ENCODE measurements at places on chromosomes 4 and X. TPM values are rescaled to one million over a fixed set of nuclear protein-coding genes. Genes with fewer than 3 reads are reported as not detected.

Gene NXF2
- polyA plus RNA-seq, result not detected

Gene SLC38A5
- polyA plus RNA-seq, result 0.69 TPM

Gene CDKL2
- not detected for polyA plus RNA-seq

DNA sequence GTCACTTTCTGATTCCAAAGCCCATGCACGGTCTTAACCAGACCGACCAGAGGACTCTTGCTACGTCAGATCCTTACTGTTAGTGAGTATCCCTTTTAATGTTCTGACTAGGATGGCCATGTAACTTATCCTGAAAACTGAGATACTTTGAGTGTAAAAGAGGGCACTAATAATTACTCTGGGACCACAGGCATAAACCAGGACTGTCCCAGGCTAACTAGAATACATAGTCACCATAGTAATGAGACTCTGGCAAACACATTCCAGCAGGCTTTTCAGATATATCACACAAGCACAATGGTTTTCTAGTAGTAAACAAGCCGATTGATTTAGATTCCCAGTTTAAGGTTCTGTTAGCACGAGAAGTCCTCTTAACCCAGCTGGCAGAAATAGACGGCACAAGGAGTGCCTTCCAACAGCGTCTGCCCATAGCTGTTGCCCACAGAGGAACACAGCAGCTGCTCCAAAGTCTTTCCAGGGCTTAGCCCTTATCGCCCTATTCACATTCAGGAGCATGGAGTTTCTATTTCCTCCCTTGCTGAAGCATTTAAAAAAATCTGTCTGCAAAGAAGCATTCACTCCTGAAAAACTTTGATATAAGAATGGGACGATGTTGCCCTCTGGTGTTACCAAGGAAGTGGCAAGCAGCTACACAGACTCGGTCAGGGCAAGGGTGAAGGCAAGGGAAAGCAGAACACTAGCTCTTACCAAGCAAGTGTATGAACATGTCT lies 92.4 kb downstream of the CXCL13 start:
- no peaks in the 10 kb centered on the region for H3K36me3 ChIP-seq
- H3K27me3 ChIP-seq, result no peaks in the 10 kb centered on the region
- no peak for DNase-seq
- no peaks in the 10 kb centered on the region for H3K4me1 ChIP-seq

DNA sequence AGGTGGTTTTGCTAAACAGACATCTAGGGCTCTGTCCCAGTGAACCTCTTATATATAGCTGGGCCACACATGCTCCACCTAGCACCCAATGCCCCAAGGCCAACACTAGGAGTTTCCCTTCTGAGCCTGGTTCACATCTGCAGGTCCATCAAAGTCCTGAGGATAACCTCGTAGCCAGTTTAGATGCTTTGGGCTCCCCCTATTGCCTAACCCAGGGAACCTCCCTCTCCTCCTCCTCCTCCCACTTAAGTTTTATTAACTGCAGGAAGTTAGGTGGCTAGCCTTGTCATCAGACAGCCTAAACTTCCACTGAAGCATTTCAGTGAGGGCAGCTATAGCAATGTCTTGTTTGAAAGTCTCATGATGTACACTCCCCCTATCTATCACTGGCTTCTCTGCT lies 88.0 kb downstream of the GUCY2F start:
- no peaks in the 10 kb centered on the region for H3K36me3 ChIP-seq
- no peak for DNase-seq
- peaks cover 9% of the 10 kb centered on the region for H3K27me3 ChIP-seq
- no peak overlapping the region for H3K27ac ChIP-seq
- peaks cover 2% of the 10 kb centered on the region for H3K4me1 ChIP-seq

DNA sequence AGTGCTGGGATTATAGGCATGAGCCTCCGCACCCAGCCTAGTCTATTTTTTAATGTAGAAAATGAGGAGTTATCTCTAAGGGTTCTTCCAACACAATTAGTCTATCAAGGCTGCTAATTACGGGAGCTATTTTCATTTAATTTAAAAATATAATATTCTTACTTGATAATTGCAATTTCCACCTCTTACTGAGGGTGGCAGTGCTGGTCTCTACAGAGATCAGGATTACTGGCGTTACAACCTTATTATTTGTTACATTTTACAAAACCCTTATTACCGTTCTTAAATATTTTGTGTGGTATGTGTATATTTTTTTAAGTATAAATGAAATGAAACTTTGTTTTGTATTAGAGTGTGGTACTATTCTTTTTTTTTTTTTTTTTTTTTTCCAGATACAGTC lies 17.6 kb upstream of the GK start:
- H3K4me3 ChIP-seq, result no peak overlapping the region
- peak; percentile 29 for DNase-seq
- no peaks in the 10 kb centered on the region for H3K36me3 ChIP-seq
- H3K27me3 ChIP-seq, result no peaks in the 10 kb centered on the region
- no peak overlapping the region for H3K27ac ChIP-seq

GRCh38 chrX:15404401-15405096 lies 20.3 kb upstream of the VEGFD start:
- H3K4me3 ChIP-seq, result no peak overlapping the region
- DNase-seq, result no peak
- H3K27ac ChIP-seq, result no peak overlapping the region
- peaks cover 29% of the 10 kb centered on the region for H3K27me3 ChIP-seq
- H3K4me1 ChIP-seq, result no peaks in the 10 kb centered on the region

GRCh38 chrX:150693725-150694574 lies 754 bp downstream of the MTMR1 start:
- peaks cover 35% of the 10 kb centered on the region for H3K4me1 ChIP-seq
- DNase-seq, result no peak
- peak overlapping the region; percentile 59 for H3K4me3 ChIP-seq
- no peaks in the 10 kb centered on the region for H3K36me3 ChIP-seq
- no peaks in the 10 kb centered on the region for H3K27me3 ChIP-seq

DNA sequence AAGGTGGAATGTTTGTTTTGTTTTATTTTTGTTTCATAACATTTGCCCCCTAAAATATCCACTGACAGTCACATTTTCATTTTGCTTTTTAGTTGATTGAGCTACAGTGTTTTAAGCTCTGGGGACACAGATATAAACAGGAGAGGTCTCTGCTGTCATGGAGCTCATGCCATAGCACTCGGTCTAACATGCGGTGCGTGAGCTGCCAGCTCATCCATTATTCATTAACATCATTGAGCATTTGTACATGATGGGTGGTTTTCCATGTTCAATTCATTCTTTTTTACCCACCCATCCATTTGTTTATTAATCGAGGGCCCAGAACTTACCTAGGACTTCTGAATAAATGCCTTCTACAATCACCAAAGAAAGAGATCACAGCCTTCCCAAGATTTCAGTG lies 150.1 kb upstream of the SFRP2 start:
- peaks cover 8% of the 10 kb centered on the region for H3K4me1 ChIP-seq
- no peak overlapping the region for H3K4me3 ChIP-seq
- no peak overlapping the region for H3K27ac ChIP-seq
- H3K36me3 ChIP-seq, result no peaks in the 10 kb centered on the region
- DNase-seq, result no peak

DNA sequence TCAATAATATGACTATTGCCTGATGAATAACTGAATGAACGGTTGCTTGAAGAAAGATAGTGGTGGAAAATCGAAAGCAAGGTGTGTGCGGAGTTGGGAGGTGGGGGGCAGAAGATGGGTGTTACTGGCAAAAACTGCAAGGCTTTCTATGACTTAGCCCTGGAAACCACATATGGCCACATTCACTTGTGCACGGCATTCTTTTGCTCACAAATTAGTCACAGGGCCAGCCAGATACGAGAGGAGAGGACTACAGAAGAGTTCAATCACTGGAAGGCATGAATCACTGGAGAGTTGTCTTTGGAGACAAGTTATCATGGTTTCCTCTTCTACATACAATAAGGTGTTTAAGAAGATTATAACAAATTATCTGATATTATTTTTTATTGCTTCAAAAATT lies 626.5 kb upstream of the CPEB2 start:
- H3K4me1 ChIP-seq, result no peaks in the 10 kb centered on the region
- no peak for DNase-seq
- no peak overlapping the region for H3K4me3 ChIP-seq
- no peak overlapping the region for H3K27ac ChIP-seq
- no peaks in the 10 kb centered on the region for H3K27me3 ChIP-seq

All from CD14-positive monocyte (primary cell).